EH (cell line): ENCODE measurements at places on chromosomes 16 and 17.
A peak's percentile ranks its signal among the peaks of the same experiment; 100 is the strongest.

GRCh38 chr16:17408955-17409441 lies 61.8 kb downstream of the XYLT1 start:
- no peak for DNase-seq

DNA sequence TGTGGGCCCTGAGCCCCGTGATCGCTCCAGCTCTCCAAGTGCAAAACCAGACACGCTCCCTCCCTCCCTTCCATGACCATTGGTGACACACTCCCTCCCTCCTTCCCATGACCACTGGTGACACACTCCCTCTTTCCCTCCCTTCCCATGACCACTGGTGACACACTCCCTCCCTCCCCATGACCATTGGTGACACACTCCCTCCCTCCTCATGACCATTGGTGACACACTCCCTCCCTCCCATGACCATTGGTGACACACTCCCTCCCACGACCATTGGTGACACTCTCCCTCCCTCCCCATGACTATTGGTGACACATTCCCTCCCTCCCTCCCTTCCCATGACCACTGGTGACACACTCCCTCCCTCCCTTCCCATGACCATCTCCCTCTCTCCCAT lies 56.3 kb downstream of the LMF1 start:
- peak; percentile 7 for DNase-seq

DNA sequence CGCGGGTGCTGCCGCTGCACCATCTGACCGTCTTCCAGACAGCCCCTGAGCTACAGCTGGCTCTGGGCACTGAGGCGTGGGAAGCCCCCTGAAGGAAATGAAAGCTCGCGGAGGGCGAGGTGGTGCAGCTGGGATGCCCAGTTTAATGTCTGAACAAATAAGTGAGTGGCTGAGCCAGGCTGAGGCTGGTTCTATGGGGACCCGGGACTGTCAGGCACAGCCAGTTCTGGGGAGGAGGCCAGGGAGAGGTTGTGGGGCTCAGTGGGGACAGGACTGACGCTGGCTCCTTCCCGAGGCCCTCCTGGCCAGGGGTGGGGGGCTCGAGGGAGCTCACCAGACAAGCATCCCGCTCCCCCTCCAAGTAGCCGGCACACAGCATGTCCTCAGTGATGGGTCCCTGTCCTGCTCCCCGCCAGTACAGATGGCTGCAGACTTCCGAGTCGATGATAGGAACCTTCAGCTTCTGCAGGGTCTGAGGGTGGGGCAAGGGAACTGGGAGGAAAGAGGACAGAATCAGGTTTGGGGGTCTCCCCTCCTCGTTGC lies 4.4 kb downstream of the PRSS22 start:
- DNase-seq = no peak

DNA sequence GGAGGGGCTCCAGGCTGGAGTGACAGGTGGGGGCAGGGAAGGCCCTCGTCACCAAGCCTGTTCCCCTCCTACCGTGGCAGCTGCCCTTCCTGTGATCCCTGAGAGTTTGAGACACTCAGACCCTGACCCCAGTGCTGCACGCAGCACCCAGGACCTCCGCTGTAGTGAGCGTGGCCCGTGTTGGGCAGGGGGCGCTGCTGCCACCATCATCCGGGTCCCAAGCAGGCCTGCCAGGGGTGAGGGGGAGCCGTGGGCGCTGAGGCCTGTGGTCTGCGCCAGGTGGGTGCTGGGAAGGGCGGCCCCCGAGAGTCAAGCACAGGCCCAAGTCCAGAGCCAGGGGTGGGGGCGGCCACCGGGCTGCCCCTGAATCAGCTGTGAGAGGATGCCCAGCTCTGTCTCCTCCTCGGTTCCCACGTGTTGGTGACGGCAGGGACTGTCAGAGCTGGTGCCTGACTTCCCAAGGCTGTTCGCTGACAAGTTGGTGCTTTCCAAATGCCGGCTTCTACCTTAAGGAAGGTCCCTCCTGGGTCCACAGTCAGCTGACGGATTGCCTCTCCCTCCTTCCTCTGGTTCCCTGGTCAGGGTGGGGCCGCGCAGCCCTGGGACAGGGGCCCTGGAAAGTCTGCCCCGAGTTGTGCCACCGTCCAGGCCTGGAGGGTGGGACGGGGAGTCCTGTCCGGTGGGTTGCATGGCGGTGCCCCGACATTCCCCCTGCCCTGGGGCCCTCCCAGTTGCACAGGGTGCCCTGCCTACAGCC lies 31.1 kb downstream of the TPSG1 start:
- DNase-seq = no peak

- no peak for DNase-seq
Observed at GRCh38 chr16:89065458-89065822, 28.2 kb upstream of the ACSF3 start.

DNA sequence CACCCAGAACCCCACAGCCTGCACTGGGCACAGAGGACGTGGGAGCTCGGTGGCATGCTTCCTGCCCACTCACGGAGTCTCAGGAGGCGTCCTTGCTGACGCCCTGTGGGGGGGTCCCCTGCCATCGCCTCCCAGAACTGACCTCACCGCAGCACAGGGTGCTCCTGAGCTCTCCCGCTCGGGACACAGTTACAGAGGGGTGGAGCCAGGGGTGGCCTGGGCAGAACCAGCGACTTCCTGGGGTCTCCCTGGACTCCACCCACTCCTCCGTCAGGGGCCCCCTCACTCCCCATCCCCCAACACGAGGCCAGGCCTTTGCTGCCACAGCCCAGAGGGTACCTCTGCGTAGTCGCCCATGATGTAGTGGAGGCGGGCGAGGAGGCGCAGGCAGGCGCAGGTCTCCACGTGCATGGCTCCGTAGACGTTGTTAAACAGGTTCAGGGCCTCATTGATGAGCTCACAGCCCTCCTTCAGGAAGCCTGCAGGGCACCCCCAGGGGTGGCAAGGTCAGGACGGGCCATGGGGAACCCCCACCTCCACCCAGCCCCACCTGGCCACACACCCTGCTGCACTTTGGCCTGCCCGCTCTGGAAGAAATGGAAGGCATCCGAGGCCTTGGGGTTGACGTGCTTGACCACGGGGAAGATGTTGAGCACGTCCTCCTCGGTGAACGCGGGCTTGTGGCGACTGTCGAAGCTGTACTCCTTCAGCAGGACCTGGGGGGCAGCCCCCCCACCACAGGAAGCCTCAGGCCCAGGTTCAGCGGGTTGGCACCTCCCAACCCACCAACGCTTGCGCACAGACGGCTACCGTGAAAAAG lies 17.8 kb downstream of the CLUH start:
- no peak for DNase-seq

DNA sequence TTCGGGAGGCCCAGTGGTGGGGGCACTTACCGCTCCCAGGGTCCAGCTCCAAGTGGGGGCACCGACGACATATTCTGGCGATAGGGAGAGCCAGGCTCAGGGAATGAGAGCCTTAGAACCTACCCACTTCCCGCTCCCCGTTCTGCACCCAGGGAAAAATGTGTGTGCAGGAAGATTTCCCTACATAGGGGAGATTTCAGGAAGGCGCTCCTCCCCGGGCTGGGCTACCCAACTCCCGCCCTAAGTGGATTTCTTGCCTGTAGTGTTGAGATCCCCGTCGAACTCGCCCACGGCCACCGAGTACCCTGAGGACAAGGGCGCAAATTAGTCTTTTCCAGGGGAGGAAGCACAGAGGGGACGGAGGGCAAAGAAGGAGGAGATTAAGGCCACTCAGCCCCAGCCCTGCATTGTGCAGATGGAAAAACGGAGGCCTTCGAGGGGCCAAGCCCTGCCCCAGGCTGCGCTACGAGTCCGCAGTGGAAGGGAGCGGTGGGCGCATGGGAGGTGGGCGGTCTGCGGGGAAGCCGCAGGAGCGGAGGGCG lies 5.1 kb downstream of the ITGA2B start:
- DNase-seq = no peak

DNA sequence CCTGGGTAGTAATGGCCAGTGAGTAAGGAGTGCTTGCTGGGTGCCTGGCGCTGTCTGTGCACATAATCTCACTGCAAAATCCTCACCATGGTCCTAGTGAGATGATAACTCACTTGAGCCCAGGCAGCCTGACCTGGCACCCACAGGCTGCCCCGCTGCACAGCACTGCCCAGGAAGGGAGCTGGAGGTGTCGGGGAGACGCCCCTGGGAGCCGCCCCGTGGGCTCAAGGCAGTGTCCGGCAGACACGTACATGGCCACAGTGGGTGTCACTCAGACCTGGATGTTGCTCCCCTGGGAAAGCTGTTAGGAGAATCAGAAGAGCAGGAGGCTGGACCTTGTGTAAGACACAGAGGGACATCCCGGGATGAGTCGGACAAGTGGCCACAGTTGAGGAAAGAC lies 44.2 kb downstream of the BEAN1 start:
- DNase-seq = no peak

- DNase-seq = no peak
Observed at GRCh38 chr16:26830428-26831127, 236.1 kb upstream of the C16orf82 start.

DNA sequence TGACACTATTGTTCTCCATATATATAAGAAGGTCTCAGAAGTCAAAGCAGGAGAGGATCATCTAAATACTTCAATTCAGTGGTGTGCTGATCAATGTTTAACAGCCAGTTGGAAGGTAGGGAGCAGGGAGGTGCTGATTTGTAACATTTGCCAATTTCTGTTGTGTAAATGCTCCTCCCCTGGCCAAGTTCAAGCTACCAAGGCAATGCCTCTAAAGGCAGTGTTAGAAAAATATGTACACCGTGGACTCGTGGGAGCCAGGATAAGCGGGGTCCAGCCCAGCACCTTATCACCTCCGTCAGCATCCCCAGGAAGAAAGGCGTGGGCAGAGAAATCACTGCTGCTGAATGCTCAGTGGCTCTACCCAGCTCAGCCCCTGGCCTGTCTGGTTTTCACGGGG lies 75.3 kb upstream of the COX10 start:
- DNase-seq = no peak

GRCh38 chr16:27768651-27769272 lies 218.8 kb downstream of the KATNIP start:
- DNase-seq = no peak

DNA sequence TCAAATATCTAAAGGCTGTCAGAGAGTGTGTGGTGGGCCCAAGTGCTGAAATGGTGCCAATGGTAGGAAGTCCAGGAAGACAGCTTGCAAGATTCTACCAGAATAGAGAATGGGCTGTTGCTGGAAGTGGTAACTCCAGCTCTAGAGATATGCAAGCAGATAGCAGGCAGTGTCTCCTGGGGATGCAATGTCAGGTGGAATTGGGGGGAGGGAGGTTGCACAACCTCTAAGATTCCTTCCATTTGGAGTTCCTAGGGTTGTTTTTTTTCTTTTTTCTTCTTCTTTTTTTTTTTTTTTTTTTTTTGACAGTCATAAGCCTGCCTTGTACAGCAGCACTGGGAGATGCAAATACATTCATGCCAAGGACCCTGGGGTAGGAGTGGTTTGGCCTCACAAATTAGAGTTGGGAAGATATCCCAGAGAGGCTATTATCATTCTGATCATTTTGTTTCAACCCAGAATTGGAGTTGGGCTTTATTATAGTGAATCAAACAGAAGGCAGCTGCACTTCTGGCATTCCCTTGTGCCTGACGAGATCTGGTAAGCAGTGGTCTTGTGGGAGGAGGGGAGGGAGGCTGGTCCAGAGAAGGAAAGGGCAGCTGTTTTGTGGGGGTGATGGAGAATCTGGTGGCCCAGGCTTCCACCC lies 51.1 kb downstream of the SLC6A2 start:
- no peak for DNase-seq

DNA sequence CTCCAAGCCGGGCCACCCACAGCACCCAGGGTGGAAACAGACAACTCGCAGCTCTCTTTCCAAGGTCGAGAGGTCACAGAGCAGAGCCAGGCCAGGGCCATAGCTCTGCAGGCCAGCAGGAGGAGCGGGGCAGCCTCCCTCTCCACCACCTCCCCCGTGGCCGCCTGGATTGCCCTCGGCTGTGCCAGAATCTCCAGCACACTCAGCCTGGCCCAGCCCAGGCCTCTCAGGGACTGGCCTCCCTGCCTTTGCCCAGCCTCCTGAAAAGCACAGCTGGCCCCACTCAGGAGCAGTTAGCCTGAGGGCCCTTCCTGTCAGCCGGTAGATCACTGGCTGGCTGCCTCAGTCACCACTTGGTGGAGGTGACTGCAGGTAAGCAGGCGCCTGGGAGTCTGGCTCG lies 85.8 kb upstream of the SEC14L1 start:
- no peak for DNase-seq

DNA sequence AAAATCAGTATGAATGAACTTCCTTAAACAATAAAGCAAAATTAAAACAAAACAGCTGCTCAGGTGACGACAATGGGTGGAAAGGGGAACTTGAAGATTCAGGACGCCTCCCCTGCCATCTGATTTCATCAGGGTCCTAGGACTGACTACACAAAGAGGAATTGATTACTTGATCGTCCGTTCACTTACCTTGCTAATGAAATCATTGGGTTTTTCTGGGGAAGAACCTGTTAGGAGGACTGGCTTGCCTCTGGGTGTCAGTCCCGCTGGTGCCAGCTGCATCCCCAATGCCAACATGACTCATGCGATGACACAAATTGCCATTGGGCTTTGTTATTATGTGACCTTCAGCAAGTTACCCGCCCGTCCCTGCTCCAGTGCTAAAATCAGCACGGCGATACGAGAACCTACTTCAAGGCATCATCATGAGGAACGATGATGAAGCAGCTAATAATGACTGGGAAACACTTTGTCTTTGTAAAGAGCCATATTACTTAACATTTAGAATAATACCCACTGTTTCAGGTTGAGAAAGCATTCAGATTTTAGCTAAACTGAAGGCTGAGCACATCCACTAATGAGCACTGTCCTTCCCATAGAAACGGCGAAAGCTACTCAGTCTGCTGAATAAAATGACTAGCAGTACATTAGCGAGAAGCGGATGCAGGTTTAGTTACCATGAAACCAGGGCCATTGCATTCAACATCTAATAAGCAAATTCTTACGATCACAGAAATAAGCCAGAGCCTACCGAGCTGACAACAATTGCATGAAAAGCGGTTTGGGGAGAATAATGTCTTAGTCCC lies 139.4 kb downstream of the ZFHX3 start:
- DNase-seq = no peak

- DNase-seq = no peak
Observed at GRCh38 chr17:33777674-33778073, 477.4 kb upstream of the CCL2 start.

- peak; percentile 25 for DNase-seq
Observed at GRCh38 chr17:38703742-38704605, 1.1 kb upstream of the MLLT6 start.

DNA sequence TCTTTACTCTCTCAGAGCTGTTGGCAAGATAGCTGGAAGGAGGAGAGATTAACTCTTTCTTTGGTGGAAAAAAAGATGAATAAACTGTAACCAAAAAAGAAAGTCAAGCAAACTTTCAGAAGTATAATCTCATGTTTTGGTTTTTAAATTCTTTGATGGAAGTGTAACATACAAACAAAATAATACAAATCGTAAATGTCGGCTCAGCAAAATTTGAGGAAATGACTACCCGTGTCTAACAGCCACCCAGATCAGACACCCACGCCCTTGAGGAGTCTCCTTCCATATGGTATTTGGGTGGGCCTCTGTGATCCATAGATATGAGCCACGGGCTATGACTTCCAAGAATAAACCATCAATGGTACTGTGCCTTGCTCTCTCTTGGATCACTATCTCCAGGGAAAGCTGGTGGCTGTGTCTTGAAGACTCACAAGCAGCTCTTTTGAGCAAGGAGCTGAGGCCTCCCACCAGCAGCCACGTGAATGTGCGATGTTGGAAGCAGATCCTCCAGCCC lies 9.6 kb upstream of the CD300C start:
- no peak for DNase-seq

- DNase-seq = no peak
Observed at GRCh38 chr17:78747488-78747887, 34.6 kb downstream of the CYTH1 start.

GRCh38 chr16:10878328-10878643 lies 1.3 kb downstream of the CIITA start:
- no peak for DNase-seq
